ENCODE measurements at places on chromosomes 1 and 21.

DNA sequence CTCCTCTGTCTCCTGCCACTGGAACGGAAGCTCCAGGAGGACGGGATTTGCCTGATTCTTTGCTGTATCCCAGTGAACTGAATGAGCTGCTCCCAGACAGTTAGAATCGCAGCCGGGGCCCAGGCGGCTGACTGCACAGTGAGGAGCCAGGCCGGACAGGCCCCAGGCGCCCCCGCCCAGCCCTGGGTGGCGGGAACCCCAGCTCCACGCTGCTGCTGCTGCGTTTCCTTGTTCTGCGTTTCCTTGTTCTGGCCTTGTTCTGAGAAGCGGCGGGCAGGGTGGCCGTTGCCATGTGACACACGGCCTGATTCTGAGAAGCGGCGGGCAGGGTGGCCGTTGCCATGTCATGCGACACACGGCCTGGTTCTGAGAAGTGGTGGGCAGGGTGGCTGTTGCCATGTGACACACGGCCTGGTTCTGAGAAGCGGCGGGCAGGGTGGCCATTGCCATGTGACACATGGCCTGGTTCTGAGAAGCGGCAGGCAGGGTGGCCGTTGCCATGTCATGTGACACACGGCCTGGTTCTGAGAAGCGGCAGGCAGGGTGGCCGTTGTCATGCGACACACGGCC, 56.2 kb downstream of the SLC37A1 start:
- DNase-seq = no peak

- DNase-seq = no peak
Measured at GRCh38 chr1:26856181-26856580, 6.8 kb upstream of the SFN start.

DNA sequence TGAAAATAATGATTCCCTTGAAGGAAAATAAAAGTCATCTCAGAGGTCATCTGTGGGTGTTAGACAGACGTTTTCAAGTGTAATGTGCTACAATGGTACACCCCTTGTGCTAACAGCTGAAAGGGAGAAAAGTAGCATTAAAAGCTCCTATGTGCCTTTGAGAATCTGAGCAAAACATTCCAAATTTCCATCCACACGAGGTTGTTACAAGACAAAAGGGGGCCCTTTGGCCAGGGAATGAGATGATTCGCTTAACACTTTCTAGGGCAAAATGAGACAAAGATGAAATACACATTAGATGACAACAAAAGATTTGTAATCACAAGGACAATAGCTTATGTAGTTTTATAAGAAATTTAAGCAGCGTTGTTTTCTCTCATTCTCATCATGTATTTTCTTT, 303.6 kb downstream of the LMX1A start:
- DNase-seq = no peak

DNA sequence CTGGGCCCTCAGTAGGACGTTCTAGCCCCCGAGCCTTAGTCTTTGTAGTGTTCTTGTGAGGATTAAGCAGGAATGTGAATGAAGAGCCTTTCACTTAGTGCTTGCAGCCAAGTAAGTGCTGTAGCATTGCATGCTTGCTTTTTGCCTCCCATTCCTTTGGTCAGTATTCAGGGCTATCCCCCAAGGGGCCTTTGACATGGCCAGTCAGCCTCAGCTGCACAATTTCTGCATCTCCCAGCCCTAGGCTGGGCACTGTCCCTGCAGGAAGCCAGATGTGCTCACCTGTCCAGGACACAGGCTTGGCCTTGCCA, 30.5 kb downstream of the SOX13 start:
- no peak for DNase-seq

DNA sequence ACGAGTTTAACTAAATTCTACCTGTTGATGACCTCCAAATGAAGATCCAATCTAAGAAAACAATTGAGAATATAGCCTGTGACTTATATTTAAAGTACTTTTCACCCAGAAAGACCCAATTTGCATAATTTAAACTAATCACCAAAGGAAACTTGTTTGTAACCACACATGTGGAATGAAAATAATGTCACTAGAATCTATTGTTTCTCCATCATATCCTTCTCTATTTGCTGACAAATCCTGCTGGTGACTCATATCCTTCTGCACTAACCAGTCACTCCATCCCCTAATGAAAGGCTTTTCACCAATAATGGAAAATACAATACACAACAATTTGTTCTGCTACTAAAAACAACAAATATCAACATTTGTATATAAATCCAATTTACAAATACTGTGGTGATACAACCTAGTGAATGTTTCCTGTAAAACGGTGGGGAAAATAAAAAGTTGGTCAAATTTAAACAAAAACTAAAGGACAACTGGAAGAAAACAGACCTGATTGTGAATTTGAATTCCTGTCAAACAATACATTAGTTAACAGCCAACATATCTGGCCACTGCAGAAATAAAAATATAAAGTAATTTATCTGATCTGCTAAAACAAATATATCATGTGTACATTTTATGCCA, 6.5 kb downstream of the PTP4A2 start:
- no peak for DNase-seq

GRCh38 chr1:15401391-15402055, 8.2 kb upstream of the EFHD2 start:
- DNase-seq = no peak

DNA sequence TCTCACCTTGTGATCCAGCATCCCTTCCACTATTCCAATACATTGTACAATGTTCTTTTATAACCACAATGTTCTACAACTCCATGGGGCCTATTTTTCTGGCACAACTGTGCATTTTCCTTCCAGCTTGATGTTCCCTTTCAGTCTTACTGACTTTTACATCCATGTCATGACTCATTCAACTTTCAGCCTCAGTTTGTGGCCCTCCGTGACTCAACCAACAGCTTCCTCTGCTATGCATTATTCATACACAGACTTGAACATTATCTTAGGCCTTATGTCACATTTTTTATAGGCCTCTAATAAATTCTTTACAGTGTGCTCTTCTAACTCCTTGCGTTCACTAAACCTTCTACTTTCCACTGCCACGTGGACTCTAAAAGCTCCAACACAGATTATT, 119.4 kb upstream of the PRMT6 start:
- DNase-seq = no peak

All from GM19239 (cell line).